Effector memory CD4-positive, alpha-beta T cell (primary cell): ENCODE measurements at places on chromosomes 4 and X.
A peak's percentile ranks its signal among the peaks of the same experiment; 100 is the strongest.

DNA sequence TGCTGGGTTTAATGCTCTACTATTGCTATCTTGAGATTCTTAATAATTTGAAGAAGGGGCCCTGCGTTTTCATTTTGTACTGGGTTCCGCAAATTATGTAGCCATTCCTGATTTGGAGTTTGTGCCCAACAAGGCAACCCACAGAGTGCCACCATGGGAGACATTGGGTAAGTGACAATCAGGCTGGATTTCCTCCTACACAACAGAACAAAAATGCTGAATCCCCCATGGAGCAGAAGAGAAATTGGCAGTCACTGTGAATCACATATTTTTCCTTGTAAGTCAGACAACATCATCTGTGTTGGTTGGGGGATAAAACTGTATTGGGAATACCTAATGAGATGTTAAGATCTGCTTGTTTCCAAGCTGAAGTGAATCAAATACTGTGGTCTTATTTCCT is 80.9 kb downstream of the CNGA2 start:
- H3K36me3 ChIP-seq = no peaks in the 10 kb centered on the region
- H3K27me3 ChIP-seq = no peaks in the 10 kb centered on the region
- no peaks in the 10 kb centered on the region for H3K4me1 ChIP-seq
- no peak overlapping the region for H3K4me3 ChIP-seq

DNA sequence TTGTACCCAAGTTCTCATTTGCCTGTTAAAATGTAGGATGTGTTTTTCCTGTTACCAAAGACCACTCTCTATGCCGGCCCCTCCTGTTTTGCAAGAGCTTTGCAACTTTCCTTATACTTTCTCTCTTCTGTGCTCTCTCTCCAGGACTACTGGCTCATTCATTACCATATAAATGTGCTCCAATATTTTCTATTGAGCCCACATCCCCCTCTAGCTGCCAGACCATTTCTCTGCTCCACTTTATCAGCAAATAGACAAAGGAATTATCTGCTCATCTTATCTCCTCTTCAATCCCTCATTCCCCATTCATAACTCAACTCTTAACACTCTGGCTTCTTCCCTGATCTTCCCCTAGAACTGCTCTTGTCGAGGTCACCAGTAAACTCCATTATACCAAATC is 33.6 kb downstream of the RPGR start:
- DNase-seq = no peak
- H3K4me3 ChIP-seq = no peak overlapping the region
- no peaks in the 10 kb centered on the region for H3K4me1 ChIP-seq
- no peak overlapping the region for H3K27ac ChIP-seq

- H3K27me3 ChIP-seq = no peaks in the 10 kb centered on the region
- no peaks in the 10 kb centered on the region for H3K4me1 ChIP-seq
- no peak overlapping the region for H3K27ac ChIP-seq
- H3K4me3 ChIP-seq = no peak overlapping the region
Measured at GRCh38 chr4:152417673-152418072, 118.2 kb downstream of the FBXW7 start.

DNA sequence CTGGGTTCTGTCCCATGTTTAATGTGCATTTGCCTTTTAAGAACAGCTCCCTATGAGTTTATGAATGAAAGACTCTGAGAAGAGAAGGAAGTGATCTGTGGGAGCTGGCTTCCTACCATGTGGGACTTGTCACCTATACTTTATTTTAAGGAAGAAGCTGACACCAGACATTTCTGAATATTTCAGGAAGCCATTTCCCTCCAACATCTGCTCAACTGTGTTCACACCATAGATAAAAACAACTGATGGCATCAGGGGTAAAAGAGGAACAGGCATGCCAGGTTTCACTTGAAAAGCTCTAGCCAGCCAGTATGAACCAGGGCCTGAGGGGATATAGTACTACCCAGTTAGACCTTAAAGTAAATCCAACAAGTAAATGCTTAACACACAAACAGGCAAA is 116.0 kb downstream of the COL4A6 start:
- no peaks in the 10 kb centered on the region for H3K36me3 ChIP-seq
- no peak overlapping the region for H3K4me3 ChIP-seq
- no peak for DNase-seq
- no peaks in the 10 kb centered on the region for H3K4me1 ChIP-seq
- no peak overlapping the region for H3K27ac ChIP-seq

DNA sequence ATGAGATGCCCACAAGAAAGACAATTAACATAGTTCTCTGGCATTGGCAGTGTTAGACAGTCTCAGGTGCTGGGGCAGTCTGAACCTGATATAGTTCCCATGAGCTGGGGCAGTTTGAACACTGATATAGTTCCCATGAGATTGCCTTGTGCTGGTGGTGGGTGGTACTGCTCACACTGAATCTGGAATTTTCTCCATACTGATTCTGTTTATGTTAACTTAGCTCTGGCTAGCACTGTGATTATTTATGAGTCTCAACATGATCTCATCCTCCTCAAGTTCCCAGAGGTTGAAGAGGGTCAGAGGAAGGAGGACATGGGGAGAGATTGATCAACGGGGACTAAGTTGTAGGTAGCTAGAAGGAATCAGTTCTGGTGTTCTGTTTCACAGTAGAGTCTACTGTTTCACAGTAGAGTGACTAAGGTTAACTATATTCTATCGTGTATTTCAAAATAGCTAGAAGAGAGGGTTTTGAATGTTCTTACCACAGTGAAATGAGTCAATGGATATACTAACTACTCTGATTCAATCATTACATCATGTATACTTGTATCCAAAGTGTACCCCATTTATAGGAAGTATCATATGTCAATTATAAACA is 379.9 kb downstream of the ADAM29 start:
- no peak for DNase-seq
- H3K27ac ChIP-seq = no peak overlapping the region
- no peaks in the 10 kb centered on the region for H3K36me3 ChIP-seq
- H3K4me1 ChIP-seq = no peaks in the 10 kb centered on the region

- no peaks in the 10 kb centered on the region for H3K36me3 ChIP-seq
- H3K4me3 ChIP-seq = peak within 1 kb of the TSS; percentile 81
- H3K27me3 ChIP-seq = no peaks in the 10 kb centered on the region
- peak within 1 kb of the TSS; percentile 86 for H3K27ac ChIP-seq
- peak; percentile 53 for DNase-seq
- H3K4me1 ChIP-seq = no peaks in the 10 kb centered on the region
Measured at GRCh38 chrX:68498508-68499379, at the start of gene YIPF6. Gene YIPF6, plus strand, starts transcription at chrX:68499051. Its CDS starts 16 bp downstream, at chrX:68499067.

- no peaks in the 10 kb centered on the region for H3K36me3 ChIP-seq
- DNase-seq = no peak
- no peak overlapping the region for H3K4me3 ChIP-seq
- H3K27ac ChIP-seq = no peak overlapping the region
Measured at GRCh38 chr4:80188457-80188800, 8.9 kb upstream of the PRDM8 start.

DNA sequence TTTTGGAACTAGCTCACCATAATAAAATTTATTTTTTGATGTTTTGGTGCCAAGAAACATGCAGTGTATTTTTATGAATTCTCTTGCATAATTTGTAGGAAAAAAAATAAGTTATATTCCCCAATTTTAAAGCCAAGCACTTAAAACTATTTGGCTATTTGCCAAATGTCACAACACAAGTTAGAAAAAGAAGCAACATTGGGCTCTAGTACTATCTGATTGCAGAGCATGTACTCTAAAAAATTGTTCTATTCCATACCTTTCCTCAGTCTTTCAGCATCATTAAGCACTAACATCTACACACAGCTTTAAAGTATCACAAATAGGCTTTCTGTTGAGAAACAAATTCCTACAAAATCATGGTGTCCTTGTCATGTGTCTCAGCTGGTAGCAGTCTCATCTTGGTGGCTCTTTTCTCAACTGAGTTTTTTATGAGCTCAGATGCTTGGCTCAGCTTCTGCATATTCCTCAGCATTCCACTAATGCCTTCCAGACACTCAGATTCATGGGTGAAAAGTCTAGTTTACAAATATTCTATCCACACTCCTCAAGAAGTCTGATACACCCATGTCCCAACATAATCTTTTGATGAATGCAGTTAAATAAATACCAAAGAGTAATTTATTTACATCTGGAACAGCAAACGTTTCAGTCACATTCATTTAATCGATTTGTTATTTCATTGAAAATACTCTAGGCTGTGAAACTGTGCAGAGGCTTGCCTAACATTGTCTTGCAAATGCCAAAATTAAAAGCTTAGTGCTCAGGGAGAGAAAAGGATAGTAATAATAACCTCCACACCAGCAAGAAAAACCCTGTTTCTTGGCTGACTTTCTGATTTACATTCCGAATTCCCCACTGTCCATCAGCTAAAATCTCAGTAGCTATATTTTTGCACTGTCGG is 2209.9 kb downstream of the PCDH7 start:
- no peaks in the 10 kb centered on the region for H3K36me3 ChIP-seq
- no peaks in the 10 kb centered on the region for H3K27me3 ChIP-seq
- no peak overlapping the region for H3K4me3 ChIP-seq
- no peak for DNase-seq
- H3K4me1 ChIP-seq = no peaks in the 10 kb centered on the region

GRCh38 chrX:138908577-138908976 is 197.1 kb upstream of the FGF13 start:
- H3K27ac ChIP-seq = no peak overlapping the region
- H3K4me3 ChIP-seq = no peak overlapping the region
- no peaks in the 10 kb centered on the region for H3K27me3 ChIP-seq
- no peaks in the 10 kb centered on the region for H3K36me3 ChIP-seq
- no peaks in the 10 kb centered on the region for H3K4me1 ChIP-seq

GRCh38 chr4:27819246-27819645 is 958.6 kb downstream of the STIM2 start:
- H3K27ac ChIP-seq = no peak overlapping the region
- H3K36me3 ChIP-seq = no peaks in the 10 kb centered on the region
- no peak overlapping the region for H3K4me3 ChIP-seq
- no peak for DNase-seq
- H3K4me1 ChIP-seq = no peaks in the 10 kb centered on the region
- H3K27me3 ChIP-seq = no peaks in the 10 kb centered on the region

DNA sequence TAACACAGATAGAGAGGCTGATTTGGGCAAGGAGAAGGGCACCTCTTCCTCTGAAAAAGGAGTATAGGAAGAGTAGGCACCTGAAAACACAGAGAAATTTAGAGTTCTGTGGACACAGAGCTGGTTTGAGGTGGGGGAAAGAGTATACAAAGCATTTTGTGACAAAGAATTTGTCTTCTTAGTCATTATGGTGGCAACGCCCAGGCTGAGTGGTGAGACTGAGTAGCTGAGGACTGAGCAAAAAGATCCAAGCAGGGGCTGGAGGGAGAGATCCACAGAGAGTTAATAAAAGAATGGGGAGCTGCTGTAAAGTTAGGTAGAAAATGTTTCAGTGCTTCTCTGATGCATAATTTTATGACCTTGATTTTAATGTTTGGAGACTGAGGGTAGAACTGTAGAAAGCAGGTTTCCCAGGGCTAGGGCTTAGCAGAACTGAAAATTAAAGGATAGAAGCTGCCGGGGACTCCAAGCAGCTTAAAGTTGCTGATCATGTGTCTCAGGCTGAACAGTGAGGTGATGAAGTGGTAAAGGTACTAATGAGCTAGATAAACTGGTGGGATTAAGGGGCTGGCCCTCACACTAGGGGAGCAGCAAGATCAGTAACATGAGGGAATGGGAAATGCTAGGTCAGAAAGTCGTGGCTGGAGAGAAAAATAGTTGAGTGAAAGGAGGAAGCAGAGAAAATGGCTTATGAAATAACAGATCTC is 118.9 kb downstream of the CEP44 start:
- H3K4me3 ChIP-seq = no peak overlapping the region
- no peak for DNase-seq
- H3K4me1 ChIP-seq = no peaks in the 10 kb centered on the region
- H3K36me3 ChIP-seq = no peaks in the 10 kb centered on the region

DNA sequence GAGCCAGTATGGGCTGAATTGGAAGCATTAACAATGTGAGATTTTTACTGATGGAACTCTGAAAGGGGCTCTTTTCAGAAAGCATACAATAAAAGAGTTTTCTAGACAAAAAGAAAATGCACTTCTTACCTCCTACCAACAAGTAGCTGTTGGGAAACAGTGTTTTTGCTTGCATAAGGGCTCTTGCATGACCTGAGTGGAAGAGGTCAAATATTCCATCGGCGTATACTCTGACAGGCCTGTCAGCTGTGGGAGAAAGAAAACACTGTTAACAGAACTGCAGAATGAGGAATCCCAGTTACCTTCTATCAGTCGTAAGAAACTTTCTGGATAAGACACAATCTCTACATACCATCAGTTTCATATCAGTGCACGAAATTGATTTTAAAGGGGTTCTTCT is 39.5 kb downstream of the PCYT1B start:
- no peak overlapping the region for H3K4me3 ChIP-seq
- no peak overlapping the region for H3K27ac ChIP-seq
- H3K36me3 ChIP-seq = no peaks in the 10 kb centered on the region

DNA sequence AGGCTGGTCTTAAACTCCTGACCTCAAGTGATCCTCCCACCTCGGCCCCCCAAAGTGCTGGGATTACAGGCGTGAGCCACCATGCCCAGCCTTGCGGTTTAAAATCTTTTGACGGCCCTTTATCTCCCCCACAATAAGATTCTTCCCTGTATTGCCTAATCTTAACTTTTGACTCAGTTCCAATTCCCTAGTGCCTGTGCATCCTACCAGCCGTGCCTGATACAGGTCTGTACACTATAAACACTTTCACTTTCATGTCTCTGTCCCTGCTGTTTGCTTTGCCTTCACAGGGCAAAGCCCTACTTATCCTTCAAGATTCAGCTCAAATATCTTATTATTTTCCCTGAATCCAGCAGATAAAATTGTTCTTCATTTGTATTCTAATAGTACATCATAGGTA is 74.6 kb downstream of the WDR44 start:
- DNase-seq = no peak
- peaks cover 7% of the 10 kb centered on the region for H3K36me3 ChIP-seq
- no peak overlapping the region for H3K27ac ChIP-seq
- H3K4me3 ChIP-seq = no peak overlapping the region
- no peaks in the 10 kb centered on the region for H3K4me1 ChIP-seq

DNA sequence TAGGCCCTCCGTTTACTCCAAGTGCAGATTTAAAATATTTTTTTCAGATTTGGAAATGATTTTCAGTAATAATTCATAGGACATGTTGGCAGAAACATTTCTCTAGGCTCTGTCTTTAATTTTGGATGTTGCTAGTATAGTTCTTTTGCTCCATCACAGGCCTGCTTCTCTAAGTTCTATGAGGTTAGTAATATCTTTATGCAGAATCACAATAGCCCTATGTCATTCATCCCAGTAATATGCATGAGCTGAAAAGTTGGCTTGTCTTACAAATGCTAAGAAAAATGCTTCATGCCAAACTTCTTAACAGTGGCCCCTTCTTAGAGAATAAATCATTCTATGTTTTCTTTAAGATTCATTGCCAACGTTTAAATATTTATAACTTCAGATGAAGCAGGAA is 148.3 kb upstream of the TLL1 start:
- no peaks in the 10 kb centered on the region for H3K36me3 ChIP-seq
- H3K4me3 ChIP-seq = no peak overlapping the region
- no peak overlapping the region for H3K27ac ChIP-seq

DNA sequence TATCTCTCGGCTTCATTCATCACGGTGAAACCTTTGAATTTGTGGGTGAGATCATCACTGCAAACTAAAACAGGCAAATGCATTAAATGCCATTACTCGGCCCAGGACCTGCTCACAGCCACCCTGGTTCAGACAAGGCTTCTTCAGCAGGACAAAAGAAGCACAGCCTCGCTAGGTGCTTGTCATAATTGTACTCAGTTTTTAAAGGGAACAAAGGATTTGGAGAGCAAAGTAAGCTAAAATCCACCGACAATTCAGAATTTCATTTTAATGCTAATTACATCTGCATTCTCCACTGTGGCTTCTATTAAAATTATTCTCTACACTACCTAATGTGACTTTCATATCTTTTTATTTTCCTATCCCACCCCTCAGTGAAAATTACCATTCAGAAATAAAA is 57.0 kb downstream of the PCYT1B start:
- H3K27me3 ChIP-seq = no peaks in the 10 kb centered on the region
- no peak overlapping the region for H3K27ac ChIP-seq
- no peaks in the 10 kb centered on the region for H3K36me3 ChIP-seq
- no peak overlapping the region for H3K4me3 ChIP-seq
- H3K4me1 ChIP-seq = no peaks in the 10 kb centered on the region
- no peak for DNase-seq
